ENCODE measurements at places on chromosomes 12 and 14.

- no peak for DNase-seq
These were observed 304.1 kb downstream of the ITPR2 start for GRCh38 chr12:26528943-26529342.

DNA sequence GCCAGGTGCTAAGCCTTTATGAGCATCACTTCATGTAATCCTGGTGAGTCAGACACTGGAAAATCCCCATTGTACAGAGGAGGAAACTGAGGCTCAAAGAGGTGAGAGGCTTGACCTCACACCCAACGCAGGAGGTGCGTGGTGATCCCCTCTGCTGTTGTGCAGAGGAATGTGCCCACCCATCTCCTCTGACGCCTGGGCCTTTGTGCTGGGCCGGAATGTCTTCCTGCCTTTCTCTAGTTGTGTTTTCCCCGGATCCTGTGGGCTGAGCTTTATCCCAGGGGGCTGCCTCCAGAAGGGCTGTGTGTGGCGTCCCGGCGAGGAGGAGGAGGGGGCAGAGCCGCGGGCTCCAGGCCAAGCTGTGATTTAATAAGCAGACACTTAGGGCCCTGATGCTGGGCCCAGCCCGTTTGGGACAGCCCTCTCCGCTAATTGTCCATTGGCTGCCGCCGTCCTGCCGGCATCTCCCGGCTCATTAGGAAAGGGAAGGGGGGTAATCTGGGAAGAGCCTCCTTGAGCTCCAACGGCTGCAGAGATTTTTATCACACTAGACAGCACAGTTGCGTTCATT, 653.6 kb downstream of the MED13L start:
- DNase-seq, result no peak

- DNase-seq, result no peak
These were observed 205.7 kb downstream of the ZFP36L1 start for GRCh38 chr14:68586896-68587751.

- DNase-seq, result no peak
These were observed 187.4 kb downstream of the TTC7B start for GRCh38 chr14:90628825-90629224.

GRCh38 chr12:91994208-91994797, 151.3 kb downstream of the BTG1 start:
- DNase-seq, result no peak

DNA sequence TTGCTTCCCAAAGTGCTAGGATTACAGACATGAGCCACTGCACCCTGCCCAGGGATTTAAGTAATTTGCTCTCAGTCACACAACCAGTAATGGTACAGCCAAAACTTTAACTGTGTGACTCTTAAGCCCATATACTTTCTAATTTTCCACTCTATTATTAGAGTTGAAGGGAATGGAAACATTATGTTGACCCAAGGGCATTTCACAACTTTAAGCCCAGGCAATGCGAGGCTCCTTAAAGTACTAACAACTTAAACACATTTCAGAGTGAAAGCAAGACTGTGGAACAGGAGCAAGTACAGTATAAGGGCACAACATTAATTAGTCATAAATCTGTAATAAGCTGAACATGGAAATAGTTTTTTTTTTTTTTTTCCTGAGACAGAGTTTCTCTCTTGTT, 39.8 kb downstream of the BAZ1A start:
- no peak for DNase-seq

DNA sequence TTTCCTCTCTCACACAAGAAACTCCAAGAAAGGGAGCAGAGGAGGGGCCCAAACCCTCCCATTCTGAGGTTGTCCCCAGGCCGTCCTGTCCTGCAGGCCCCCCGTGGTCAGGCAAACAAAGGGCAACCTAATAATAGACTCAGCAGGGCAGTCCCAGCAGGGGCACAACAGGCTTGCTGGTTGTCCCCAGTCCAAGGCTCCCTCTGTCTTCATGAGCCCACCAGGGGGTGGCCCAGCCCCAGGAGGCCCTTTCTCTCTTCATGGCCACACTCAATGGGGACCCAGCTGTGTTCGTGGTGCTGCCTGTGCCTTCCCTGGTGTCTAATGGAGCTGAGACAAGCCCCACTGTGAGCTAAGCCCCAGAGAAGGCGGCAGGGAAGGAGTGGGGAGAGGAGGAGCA, 359.9 kb downstream of the ADGRD1 start:
- no peak for DNase-seq

DNA sequence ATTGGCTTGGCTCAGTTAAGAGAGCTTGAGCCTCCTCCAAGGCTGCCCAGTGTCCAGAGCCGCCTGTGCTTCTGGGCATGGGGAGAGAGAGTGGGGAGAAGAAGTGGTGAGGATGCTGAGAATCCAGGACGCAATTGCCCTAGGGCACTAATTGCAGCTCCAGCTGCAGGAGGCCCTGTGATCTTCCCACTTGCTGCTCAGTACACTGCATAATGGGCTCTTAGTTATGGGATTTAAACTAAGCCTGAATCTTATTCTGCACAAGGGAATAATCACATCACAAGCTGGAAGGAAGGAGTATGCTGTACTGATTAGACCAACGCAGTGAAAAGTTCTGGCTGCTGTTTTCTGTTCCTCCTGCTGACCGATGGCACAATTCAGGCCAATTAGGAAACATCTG, 101.0 kb upstream of the PRMT8 start:
- DNase-seq, result no peak

Data from activated T-cell treated with anti-CD3 and anti-CD28 coated beads, Interleukin-2, amount 50 U/mL, for 1 hour (primary cell).